ENCODE measurements at places on chromosomes 2 and 18.

DNA sequence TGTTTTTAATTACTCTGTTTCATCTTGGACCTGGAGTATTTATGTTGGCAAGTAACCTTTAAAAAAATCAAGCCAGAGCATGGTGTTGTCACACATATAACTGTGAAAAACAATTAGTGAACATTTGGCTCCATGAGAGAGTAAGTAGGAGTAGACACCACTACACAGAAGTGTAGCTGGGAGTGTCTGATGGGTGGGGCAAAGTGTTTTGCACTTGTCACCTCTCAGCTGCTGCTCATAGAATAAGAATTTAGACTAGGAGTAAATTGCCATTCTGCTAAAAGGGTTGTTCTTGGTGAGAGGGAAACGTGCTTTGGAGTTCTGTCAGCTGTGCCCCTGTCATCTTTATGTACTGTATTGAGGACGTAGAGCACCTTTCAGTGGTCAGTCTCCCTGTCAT is 114.5 kb downstream of the TTC27 start:
- DNase-seq, result no peak

DNA sequence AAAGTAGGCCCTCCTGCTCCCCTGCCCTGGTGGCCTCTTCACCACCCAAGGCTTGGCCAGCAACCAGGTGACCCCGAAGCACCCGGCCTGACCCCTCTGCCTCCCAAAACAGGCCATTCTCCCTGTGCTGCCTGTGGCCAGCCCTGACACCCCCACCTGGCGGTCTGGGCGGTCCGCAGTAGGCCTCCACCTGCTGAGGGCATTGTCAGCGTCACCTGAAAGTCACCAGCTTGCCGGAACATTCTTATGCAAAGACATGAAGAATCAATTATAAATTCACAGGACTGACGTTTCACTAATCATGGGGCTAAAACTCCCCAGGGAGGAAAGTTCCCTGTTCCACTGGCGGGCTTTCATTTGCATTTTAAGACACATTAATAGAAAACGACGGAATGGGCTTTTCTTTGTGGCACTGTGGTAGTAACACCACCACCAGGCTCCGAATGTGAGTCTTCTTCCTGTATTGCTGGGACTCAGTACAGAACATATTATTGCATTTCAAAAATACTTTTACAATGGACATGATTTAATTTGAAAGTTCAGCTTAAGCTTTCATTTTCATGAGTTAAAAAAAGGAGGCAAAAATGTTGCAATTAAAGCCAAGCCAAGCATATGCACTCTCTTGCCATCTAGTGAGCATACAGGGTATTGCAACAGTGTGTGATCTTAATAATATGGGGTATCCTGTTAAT is 57.4 kb downstream of the ADI1 start:
- DNase-seq, result no peak

- DNase-seq, result no peak
Measured at GRCh38 chr2:212028798-212029394, 509.7 kb downstream of the ERBB4 start.

GRCh38 chr2:40033781-40034180 is 254.7 kb upstream of the THUMPD2 start:
- no peak for DNase-seq

DNA sequence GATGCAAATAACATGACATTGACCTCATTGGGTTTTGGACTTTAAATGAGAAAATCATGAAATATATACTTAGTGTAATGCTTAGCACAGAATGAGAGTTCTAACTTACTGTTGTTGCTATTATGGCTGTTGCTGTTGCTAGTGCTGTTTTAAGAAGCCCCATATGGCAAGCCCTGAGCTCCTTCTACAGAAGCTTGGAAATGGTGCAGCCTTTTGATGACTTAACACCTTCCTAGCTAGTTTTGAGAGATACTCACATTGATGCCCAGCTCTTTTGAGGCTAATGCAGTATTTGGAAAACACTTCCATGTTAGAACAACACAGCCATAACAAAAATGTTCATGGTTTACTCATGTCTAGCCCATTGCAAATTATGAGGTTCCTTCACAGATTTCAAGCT is 30.9 kb downstream of the OSR1 start:
- no peak for DNase-seq

DNA sequence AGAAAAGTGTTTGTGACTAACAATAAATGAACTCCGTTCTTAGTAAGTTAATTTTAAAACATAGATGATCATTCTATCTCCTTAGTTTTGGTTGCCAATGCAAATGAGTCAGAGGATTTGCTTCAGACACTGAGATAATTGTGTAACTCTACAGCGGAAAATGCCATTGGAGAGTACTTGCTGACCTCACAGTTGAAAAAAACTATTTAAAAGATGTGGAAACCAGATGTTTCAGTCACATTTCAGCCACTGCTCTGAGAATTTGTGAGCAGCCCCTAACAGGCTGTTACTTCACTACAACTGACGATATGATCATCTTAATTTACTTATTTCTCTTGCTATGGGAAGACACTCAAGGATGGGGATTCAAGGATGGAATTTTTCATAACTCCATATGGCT is at the start of gene TNFAIP6:
TSS of gene TNFAIP6 (plus strand) at position 234 of the 400 bp plus-strand sequence. CDS start at position 309, 75 bp downstream.
- no peak for DNase-seq

GRCh38 chr2:208253600-208254117 is 1.2 kb downstream of the IDH1 start:
- DNase-seq, result no peak

GRCh38 chr2:39549718-39550464 is 112.8 kb upstream of the MAP4K3 start:
- DNase-seq, result no peak

DNA sequence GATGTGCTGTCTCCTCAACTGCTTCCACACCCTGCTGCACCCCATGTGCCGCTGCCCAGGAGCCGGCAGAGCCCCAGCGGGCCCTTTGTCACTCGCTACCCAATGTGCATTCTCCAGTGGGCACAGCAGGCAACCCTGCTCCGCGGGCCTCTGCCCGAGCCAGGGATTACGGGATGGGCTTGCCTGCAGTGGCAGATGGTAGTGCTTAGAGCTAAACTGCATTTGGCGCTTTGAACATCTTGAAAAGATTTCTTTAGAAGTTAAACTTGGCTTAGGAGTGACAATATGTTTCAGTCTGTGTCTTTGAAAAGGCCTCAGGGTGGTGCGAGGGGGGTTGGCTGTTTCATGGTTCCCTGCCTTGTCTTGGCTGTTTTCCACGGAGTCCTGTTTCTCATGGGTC is 84.0 kb upstream of the BOD1L2 start:
- DNase-seq, result no peak

- DNase-seq, result no peak
Measured at GRCh38 chr2:103396152-103396551, 634.3 kb downstream of the TMEM182 start.

DNA sequence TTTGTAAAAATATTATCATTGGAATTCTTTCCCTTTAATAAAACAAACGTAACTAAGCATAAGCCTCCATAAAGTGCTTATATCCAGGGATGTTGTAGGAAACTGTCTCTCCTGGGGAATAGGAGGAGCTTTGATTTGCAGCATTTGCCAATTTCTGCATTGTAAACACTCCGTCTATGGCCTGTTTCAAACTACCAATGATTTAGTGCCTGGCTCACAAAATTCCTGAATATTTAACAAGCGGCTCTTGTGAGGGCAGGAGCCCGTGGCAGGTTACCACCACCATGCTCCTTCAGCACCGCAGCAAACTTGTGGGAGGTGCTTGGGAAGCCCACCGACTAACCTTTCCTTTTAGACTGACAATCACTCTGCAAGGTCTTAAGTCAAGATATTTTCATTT is 520.3 kb downstream of the SOX11 start:
- DNase-seq, result no peak

DNA sequence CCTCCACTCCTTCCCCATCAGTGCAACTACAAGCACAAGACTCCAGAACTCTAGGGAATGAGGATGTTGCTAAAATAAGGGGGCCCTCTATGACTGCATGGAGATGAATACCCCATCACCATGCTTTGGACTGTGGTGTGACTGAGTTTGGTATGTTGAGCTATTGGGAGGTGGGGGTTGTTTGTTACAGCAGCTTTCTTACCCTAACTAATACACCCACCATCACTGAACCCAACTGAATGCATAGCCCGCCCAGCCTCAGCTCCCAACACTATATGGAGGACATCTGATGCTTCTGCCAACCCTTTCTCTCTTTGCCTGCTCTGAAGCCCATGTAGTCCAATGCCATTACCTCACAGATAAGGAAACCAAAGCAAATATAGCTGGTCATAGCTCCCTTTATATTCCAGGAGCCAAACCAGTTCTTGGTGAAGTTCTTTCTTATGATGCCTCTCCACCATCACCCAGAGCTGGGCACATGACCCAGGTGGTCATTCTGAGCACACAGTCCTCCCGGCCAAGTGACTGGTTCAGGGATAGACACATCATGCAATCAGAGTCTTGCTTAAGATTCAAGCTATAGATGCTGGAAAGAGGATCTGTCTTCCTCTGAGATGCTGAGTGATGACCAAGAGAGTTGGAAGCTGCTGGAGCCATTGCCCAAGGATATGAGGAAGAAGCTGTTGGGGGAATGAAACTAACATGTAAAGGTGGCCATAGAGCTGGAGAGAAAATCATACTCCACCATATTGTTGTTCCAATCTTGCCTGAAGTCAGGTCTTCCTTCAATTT is 155.6 kb upstream of the HAAO start:
- no peak for DNase-seq

DNA sequence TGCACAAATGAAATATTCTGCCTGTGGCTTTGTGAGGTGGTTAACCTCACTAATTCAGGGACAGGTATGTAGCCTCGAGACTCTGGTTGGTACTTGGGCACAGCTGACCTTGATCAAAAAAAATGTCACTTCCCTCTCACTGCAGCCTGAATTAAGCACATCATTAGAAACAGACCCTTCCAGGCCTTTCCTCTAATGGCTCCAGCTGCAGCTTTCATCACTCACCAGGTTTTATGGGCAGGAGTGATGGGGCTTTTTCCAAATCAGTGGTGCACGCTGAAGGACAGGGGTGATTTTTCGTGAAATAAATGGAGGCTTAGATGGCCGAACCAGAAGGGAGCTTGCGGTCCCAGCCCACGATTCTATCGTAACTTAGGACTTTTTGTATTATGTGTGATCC is 213.0 kb upstream of the RAB12 start:
- DNase-seq, result no peak

DNA sequence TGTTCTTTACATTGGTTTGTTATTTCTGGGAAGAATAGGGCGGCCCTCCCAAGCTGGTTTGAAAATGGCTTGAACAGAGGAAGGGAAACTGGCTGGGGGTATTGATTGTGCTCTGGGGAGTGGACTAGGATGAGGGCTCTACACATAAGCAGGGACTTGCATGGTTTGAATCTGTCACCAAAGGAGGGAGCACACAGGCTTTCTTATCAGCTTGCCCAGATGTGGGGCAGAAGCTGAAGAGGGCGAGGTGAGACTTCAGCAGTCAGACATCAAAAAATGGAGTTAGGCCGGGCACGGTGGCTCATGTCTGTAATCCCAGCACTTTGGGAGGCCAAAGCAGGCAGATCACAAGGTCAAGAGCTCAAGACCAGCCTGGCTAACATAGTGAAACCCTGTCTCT is 7.2 kb upstream of the RAB12 start:
- DNase-seq, result no peak
